ENCODE measurements at places on chromosomes 7 and 10.
A peak's percentile ranks its signal among the peaks of the same experiment; 100 is the strongest.

- DNase-seq = no peak
Observed at GRCh38 chr10:26488344-26488743, 50.2 kb downstream of the APBB1IP start.

DNA sequence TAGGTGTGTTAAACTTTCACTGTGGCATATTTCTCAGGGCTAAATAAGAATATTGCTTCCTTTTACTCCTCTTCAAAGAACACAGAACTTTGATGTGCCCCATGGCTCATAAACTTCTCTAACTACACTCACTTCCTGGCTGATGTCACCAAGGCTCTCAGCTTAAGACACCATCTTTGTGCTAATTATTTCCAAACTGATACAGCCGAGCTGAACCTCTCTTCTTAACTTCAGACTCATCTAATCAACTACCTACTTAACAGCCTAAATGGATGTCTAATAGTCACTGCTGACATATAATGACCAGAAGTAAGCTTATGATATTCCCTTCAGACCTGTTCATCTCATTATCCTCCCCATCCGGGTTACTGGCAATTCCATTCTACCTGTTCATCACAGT, 3.6 kb downstream of the C10orf67 start:
- no peak for DNase-seq

GRCh38 chr10:97830064-97830463, 19.6 kb upstream of the GOLGA7B start:
- DNase-seq = peak; percentile 80

GRCh38 chr10:129079705-129080104, 387.3 kb upstream of the MGMT start:
- DNase-seq = no peak

GRCh38 chr7:155136619-155137243, 66.6 kb downstream of the HTR5A start:
- no peak for DNase-seq

DNA sequence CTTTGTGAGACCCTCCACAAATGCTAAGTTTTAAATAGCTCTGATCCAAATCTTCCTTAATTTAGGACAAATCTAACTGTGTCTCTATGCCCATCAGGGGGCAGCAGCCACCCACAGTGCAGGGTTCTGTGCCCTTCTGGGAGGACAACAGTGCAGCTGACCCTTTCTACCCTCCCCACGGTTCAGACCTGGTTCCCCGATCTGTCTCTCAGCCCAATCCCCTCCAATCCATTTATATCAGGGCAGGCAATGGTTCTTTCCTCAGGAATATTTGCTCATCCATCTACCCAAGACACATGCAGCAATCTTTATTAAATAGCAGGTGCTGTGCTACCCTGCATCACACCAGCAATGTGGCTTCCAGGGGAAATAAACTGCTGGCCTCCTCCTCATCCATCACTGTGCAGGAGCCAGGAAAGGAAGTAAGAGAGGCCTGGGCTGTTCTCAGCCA, 4.0 kb upstream of the RBM28 start:
- peak; percentile 9 for DNase-seq

DNA sequence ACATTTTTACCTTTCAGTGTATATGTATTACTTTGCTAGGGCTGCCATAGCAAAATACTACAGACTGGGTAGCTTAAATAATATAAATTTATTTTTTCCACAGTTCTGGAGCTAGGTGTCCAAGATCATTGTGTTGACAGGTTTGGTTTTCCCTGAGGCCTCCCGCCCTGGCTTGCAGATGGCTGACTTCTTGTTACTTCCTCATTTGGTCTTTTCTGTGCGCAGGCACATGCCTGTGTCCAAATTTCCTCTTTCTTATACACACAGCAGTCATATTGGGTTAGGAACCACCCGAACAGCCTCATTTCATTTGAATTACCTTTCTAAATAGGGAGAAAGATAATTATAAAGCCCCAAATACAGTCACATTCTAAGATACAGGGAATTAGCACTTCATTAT, 521.6 kb upstream of the SORCS1 start:
- no peak for DNase-seq

DNA sequence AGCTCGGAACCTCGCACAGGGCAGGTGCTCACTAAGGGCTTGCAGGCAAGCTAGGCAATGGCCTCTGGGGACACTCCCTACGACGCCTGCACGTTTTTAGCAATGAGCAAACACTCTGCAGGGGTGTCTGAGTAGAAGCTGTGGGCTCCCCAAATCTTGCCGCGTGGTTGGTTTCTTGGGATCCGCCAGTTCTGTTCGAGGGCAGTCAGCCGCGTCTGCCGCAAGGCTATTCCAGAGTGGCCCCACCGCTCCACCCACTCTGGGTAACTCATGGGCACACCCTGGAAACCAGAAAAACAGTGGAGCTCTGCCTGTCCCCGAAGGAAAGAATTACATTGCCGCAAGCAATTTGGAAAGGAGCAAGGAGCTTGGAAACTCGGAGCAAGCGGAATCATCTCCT, 189.3 kb upstream of the LYZL2 start:
- no peak for DNase-seq

GRCh38 chr7:46672861-46673260, 751.8 kb upstream of the IGFBP3 start:
- no peak for DNase-seq

DNA sequence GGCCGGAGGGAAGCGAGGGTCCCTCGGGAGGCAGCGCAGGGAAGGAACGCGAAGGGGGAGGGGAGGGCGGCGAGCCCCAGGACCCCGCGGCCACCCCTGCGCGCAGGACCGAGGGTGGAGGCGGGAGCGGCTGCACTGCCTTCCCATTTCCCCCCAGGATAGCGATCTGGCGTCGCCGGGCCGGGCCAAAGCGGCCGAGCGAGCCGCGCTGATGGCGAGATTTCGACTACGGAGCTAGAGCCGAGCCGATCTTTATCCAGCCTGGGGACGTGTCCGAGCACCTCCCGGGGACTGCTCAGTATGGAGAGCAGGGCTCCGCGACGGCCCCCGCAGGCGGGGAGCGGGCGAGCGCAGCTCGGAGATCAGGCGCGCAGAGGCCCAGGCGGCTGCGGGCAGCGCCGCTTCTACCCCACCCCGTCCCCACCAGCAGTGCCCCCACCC, 590 bp upstream of the CRTAC1 start:
- no peak for DNase-seq

GRCh38 chr7:94265456-94265855, 129.2 kb upstream of the COL1A2 start:
- no peak for DNase-seq

DNA sequence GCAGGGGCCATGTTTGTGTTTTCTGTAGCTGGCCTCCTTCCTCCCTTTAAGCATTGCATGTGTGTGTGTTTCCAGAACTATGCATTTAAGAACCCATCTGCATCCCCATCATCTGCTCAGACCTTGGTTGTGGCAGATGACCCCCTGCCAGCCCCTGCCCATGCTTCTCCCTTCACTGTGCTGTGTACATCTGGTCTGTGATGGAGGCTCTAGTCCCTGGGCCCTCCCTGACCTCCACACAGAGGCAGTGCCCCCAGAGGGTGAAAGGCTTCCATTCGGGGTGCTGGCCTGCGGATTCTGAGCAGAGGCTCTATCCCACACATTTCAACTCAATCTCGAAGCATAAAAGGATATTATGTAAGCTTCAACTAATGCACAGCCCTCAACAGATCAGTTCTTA, 89.4 kb downstream of the TACC2 start:
- DNase-seq = no peak

- DNase-seq = no peak
Observed at GRCh38 chr7:27165089-27165995, at the start of gene HOXA9. Gene HOXA9 (minus strand): TSS chr7:27165537. CDS start chr7:27165457, 80 bp downstream.

GRCh38 chr7:16271990-16272665, 149.2 kb downstream of the CRPPA start:
- no peak for DNase-seq

GRCh38 chr7:22630069-22630468, 96.9 kb upstream of the IL6 start:
- DNase-seq = no peak

GRCh38 chr7:91947948-91948347, 7.3 kb downstream of the AKAP9 start:
- DNase-seq = no peak

- DNase-seq = no peak
Observed at GRCh38 chr10:46267132-46267985, 19.4 kb upstream of the ANTXRL start.

DNA sequence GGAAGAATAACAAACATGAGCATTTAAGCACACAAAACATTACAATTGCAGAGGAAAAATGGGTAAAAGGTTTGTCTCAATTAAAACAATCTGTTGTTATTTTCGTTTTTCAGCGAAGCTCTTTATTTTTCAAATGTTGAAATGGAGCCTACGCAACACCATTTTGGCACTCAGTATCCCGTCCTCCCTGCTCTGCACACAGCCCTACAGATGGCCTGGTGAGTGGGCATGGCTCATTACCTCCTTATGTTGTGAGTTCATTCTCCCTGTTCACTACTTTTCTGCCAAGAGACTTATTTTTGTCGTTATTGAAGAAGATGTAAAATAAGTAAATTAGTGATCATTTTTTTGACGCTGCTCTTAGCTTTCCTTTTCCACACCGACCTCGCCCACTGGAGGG, 167.8 kb upstream of the CXCL12 start:
- no peak for DNase-seq

DNA sequence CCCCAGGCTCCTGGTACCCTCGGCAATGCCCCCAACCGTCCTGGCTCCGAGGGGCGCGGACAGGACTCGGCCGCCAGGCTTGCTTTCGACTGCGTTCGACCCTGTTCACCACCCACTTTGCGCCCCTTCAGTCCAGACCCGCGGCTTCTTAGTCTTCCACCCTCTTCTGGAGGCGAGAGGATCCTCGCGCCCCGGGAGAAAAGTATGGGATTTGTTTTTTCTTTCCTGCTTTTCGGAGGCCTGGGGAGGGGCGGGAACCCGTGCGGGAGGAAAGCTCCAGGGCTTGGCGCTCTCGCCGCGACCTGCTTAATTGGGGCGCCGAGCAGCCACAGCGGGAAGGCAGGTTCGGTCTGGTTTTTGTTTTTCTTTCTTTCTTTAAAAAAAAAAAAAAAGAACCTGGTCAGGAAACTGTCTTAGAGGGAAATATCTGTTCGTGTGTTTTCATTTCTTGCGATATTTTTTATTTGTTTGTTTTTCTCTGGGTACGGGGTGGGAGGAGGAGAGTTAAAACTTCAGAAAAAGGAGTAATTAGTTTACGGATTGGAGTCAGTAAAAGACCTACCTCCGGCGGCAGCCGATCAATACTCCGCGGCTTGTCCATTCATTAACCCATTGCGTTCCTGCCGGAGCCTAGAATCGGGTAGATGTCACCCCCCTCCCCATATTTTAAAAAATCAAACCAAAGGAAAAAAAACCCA, 1.6 kb downstream of the EMX2 start:
- no peak for DNase-seq

Measured in C1 segment of cervical spinal cord (tissue), 14 donors.